ENCODE measurements at places on chromosomes 3 and 15.

- DNase-seq: no peak
These were observed 481.7 kb upstream of the TGFBR2 start for GRCh38 chr3:30124435-30125370.

DNA sequence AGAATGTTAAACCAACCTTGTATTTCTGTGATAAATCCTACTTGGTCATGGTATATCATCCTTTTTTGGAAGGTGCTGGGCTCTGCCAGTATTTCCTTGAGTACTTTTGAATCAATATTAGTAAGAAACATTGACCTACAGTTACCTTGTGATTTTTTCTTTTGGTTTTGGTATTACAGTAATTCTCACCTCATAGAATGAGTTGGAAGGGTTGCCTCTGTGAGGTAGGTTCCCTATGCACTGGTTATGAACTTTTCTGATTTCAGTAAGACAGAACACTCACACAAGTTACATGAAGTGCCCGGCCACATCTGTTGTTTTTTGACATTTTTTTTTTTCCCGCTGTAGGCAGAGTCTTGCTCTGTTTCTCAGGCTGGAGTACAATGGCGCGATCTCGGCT, 20.0 kb downstream of the PCCB start:
- DNase-seq: no peak

DNA sequence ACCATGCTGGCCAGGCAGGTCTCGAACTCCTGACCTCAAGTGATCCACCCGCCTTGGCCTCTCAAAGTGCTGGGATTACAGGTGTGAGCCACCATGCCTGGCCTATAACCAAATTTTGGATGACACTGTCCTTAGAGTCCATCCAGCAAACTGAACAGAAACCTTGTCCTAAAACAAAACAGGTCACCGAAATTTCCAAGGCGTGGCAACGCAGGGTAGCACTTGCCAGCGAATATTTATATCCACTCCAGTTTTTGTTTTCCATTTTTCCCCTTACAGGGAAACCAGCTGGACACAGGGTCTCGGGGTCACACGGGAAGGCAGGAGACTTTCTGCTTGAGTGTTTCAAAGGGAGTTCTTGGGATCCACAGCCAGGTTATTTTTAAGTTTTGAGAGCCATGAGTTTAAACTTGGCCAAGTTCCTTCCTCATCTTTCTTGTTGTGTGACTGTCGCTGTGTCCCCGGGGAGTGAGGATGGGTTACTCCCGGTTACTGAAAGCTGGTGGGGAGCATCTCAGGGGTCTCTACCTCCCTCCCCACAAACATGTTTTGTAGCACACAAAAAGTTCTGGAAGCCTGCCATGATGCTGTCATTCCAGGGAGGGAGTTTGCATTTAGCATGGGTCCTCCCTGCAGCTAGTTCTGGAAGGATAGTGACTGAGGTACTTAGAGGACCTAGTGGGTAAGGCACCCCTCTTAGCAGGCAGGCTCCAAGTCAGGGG, 12.6 kb downstream of the LIMD1 start:
- no peak for DNase-seq

DNA sequence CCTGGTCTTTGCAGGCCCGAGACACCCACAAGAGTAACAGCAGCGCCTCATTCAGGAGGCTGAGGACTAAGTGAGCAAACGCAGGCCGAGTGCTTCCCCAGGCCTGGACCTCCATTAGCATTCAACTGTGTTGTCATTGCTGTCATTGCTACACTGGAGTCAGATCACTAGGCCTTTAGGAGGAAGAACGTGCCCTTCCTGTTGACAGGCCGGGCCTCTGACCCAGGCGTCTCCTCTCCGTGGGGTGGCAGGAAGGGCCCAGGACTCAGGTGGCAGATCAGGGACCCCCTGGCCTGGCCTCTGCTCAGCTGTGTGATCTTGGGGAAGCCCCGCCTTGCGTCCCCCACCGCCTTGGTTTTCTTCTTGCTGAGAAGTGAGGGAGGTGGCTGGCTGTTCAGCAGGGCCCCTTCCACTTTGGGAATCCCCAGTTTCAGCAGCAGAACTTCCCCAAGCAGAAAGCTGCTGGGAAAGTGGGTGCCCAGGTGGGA, 19.1 kb downstream of the ZDHHC19 start:
- peak; percentile 49 for DNase-seq

DNA sequence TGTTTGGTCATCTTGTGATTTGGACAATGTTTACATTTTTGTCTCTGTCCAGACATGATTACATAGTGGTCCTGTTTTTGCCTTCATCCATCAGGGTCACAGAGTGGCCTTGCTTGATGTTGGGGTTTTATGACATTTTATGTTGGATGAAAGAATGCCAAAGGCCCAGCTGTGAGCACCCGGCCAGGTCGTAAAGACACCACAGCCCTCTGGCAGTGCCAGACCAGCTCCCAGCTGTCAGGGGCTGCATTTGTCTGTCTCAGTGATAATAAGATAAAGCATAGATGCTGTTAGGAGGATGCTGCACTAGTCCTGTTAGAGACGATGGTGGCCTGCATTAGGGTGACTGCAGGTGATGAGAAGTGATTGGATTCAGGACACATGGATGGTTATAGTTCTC, 117.5 kb downstream of the FAM174B start:
- DNase-seq: no peak

DNA sequence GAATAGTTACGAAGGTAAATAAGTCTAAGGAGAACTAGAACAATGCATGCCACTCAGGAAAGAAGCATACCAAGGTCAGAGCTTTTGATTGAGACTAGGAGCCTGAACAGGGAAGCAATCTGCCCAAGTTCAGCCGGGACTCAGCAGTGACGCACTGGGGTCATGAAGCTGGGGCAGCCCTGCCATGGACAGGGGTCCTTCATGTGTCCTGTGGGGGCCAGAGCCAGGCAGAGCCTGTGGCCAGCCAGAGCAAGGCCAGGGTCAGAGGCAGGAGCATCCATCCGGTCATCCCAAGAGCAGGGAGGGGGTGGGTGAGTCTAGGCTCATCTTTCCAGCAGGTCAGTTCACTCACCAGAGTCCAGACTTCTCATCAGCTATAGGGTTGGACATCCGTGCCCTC, 47.9 kb downstream of the FGD5 start:
- DNase-seq: no peak

GRCh38 chr3:156750191-156750873, 75.8 kb upstream of the LEKR1 start:
- no peak for DNase-seq

DNA sequence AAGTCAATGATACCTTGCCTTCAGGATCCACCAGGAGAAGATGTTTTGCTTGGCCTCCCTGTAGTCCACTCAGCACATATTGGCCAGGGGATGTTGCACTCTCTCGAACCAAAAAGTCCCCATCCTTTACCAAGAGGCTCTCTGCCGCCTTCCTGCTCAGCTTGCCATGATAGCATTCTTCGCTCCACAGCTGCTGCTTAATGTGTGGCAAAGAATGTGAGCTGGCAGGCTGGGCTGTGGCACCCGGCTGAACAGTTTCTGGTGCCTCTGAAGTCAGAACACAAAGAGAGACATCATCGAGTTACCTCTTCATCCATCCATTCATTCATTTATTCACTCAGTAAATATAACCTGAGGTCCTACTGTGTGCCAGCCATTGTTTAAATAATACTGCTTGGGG, 23.9 kb upstream of the CEP152 start:
- DNase-seq: no peak

- no peak for DNase-seq
These were observed 1028.6 kb downstream of the OTOL1 start for GRCh38 chr3:162525066-162525742.

GRCh38 chr3:46406443-46406787, 451 bp downstream of the CCR5AS start:
- DNase-seq: no peak

DNA sequence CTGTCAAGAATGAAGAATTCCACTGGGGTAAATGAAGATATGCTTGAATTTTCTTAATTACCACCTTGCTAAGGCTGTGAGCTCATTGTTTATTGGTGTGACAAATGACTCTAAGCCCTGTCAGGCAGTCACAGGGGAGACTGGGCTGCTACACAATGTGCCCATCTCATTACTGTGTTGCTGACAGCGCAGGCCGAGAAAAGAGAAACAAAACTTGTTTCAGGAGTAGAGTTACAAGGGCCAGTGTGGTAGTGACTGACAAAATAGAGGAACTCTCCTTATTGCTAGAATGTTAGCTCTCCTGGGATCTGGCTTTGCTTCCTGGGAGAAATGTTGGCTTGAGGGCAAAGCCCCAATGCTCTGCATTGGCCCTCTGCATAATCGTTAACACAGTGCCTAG, 130.4 kb upstream of the CRBN start:
- no peak for DNase-seq

DNA sequence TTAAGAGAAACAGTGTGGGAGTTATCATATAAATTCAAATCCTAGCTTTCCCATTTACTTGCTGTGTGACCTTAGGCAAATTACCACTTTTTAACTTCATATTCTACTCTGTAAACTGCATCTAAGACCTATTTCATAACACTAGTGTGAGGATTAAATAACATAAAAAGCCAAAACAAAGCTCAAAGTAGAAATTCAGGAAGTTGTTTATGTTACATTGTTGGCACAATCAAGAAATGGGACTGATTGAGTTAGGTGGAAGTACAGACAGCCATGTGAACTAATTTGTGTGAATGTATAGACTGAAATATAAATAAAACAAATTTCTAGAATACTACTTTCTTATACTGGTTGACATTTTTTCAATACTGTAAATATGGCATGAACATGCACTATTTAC, 131.7 kb downstream of the STAG1 start:
- DNase-seq: no peak

GRCh38 chr3:123424999-123425712, 23.7 kb downstream of the ADCY5 start:
- no peak for DNase-seq

- DNase-seq: no peak
These were observed 41.7 kb downstream of the FAM174B start for GRCh38 chr15:92613841-92614240.

- DNase-seq: no peak
These were observed 298.3 kb downstream of the LPP start for GRCh38 chr3:188452158-188452772.

- DNase-seq: no peak
These were observed 1.7 kb downstream of the SEC62 start for GRCh38 chr3:169968224-169968885.

- no peak for DNase-seq
These were observed 94.2 kb downstream of the ADAMTS17 start for GRCh38 chr15:100247228-100248225.

GRCh38 chr3:146589899-146590508, 15.1 kb downstream of the PLSCR5 start:
- no peak for DNase-seq

GRCh38 chr3:117355566-117355965, 646.0 kb downstream of the TUSC7 start:
- DNase-seq: no peak

DNA sequence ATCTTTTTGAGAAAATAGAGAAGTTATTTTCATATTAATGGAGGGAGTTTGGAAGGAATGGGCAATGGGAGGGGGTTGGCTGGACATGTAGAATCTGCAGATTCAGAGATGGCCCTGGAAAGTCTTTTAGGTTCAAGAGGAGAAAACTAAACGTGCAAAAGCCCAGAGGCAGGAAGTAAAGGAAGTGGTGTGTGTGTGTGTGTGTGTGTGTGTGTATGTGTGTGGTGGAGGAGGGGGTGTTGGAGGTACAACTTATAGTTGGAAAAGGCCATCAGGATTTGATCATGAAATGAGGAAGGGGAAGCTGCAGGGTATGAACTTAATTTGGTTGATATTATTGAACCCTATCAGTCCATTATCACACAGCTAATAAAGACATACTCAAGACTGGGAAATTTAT, 5.6 kb upstream of the LPP start:
- DNase-seq: no peak

DNA sequence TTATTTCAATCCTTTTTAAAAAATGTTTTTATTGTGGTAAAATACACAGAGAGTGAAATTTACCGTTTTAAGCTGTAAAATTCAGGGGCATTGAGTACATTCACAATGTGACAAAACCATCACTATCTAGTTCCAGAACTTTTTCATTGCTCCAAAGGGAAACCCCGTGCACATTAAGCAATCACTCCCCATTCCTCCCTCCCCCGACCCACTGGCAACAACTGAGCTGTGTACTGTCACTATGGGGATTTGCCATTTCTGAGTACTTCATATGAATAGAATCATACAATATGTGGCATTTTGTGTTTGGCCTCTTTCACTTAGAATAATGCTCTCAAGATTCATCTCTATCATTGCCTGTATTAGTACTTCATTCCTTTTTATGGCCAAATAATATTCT, 45.5 kb upstream of the BOC start:
- DNase-seq: no peak

- no peak for DNase-seq
These were observed 44.0 kb downstream of the NUP210 start for GRCh38 chr3:13376091-13376490.

- no peak for DNase-seq
These were observed 15.6 kb downstream of the THBS1 start for GRCh38 chr15:39596358-39597051.

DNA sequence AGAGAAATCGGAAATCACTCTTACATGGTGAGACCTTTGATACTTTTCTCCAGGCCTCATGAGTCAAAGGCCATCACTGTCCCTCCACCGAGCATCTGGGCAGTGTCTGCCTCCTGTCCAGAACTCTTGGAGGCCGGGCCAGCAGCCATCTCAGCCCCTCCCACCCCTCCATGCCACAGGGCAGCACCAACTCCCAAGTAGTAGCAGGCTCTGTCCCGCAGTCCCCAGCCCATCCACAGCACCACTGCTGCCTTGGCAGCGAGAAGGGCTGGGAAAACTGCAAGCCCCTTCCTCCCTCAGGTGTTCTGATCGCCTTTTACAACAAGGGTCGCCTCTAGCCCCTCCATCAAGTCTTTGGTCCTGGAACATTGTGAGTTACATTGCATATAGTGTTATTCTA, 5.5 kb downstream of the LYSMD4 start:
- DNase-seq: no peak

- no peak for DNase-seq
These were observed 50.5 kb downstream of the HRH1 start for GRCh38 chr3:11204697-11205348.

DNA sequence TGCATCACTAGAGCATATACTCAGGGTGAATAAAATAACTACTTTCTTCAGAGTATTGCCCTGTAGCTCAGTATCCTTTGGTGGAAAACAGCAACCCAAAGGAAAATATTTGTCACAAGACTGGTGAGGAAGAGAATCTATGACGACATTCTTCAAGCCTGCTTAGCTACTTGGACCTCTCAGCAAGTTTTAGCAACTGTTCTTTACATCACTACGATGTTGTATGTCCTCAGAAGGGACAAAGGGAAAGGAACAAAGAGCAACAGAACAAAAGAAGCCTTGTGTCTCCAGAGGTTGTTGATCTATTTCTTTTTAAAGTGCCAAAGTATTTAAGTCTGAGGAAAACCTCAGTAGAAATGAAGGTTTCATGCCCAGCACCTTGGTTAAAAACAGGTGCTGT, 746.7 kb downstream of the NAALADL2 start:
- no peak for DNase-seq

- no peak for DNase-seq
These were observed 996.4 kb upstream of the CFAP20DC start for GRCh38 chr3:60046210-60046609.
